HAP-1 (cell line): ENCODE measurements at places on chromosomes 7 and 10.

GRCh38 chr10:76984559-76985443, 652.8 kb downstream of the KCNMA1 start:
- DNase-seq, result peak; percentile 59

DNA sequence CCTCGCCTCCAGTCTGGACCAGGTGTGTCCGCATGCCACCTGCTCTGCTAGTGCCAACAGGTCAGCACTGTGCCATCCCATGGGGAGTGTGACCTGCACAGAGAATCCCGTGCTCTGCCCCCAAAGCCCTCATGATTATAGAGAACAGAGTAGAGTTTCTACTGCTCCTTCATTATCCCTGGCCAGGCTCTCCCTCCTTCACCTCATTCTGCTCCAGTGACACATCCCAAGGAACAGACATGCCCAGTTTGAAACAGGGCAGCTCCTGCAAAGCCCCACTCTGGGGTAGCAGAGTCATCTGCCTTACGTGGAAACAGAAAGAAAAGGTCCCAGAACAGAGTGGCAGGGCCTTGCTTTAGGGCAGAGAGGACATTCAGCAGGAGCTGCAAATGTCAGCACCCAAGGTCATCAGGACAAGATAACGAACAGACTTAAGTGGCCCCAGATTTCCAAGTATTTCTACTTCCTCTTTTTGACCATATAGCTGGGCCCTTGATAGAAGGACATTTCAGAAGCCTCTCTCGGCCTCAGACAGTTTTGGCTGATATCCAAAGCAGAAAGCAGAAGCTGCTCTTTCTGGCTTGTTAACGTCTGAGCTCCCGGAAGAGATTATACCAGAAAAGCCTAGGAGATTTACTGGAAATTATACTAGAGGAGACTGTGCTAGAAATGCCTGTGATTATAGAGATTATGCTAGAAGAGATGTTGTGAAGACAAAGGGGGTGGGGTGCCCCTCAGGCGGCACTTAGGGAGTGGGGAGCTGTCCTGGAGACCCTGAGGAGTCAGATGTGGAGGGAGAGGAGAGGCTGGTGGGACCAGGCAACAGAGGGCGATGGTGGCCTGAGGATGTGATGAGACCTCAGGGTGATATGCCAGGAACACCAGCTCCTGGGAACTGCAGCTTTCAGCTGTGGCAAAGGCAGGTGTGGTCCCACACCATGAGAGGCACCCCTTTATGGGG, 12.6 kb downstream of the TMEM176B start:
- no peak for DNase-seq

- DNase-seq, result no peak
These were observed 12.7 kb downstream of the IKZF1 start for GRCh38 chr7:50317221-50317678.

- no peak for DNase-seq
These were observed 557 bp downstream of the BAG3 start for GRCh38 chr10:119651514-119652360.

GRCh38 chr7:72334066-72334465, 78.1 kb downstream of the CALN1 start:
- DNase-seq, result no peak

DNA sequence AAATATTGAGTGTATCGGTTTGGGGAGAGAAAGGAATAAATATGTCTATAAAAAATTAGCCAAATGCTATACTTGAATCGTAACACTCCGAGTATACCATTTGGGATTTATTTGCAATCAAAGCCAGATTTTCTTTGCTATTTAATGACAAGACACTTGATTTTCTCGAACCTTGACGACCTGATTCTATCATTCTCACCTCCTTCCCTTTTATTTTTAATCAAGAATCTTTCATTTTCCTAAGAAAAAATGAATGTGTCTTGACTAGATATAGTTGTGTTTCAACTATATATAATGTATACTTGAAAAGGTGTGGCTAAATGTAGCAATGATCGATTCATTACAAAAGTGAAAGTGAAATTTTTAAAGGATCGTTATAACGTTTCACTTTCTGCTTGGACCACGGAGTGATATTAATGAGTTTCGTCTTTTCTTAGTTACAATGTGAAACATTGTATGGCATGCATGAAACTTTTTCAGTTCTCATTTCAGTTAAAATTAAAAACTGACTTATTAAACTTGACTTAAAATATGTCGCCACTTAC, 562 bp downstream of the NUB1 start:
- DNase-seq, result no peak

GRCh38 chr7:139610595-139610994, 87.1 kb downstream of the CLEC2L start:
- no peak for DNase-seq

GRCh38 chr7:138460649-138461607, 869 bp downstream of the TRIM24 start:
- DNase-seq, result peak; percentile 75

DNA sequence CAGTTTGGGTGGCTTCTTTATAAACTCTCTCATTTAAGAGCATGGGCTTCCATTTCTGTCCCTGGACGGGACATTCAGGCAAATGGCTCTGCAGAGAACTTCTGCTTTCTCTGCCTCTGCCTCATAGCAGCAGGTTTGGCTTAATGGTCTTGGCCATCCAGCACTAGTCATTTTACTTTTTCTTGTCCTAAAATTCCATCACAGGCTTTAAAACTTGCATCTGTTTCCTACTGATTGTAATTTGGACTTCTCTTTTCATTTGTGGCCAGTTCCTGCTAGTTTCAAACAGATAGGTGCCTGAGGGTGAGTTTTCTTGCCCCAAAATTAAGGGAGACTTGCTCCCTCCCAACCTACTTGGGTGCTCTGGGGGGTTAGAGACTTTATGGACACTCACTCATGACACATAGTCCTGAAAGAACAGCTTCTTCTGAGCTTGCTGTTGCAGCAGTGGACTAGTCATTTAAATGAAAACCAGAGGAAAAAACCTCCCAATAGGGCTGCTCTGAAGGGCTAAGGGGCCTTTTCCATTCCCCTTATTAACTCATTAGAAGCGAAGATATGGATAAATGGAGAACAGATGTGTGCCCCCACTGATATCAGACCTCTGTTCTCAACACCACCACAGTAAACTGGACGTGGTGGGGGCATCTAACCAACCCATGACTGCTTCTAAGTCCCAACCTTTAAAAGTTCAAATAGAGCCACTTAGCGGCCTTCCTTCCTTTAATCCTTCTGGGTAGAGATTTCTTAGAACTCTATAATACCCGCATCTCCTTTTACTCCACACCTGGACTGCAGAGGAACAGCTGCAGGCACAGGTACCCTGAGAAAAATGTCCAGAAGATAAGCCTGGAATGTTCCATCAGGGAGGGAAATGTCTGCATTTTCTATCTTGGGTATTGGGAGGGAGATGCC, 38.8 kb downstream of the SVOPL start:
- DNase-seq, result no peak

DNA sequence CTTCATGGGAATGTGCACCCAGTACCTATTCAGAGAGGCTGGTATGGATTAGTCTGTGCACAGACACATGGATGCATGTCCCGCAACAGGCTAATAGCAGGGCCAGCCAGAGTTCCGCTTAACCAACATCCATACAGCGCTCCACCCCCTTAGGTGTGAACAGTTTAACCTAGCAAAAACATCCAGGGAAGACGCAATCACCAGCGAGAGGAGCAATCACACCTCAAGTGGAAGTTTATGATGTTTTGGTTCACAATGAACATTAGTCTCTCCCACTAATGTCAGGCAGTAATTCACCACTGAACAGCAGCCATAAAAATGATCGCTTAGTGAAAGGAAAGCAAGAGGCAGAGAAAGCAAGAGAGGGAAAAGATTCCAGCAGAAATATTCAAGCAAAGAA, 91.1 kb downstream of the PLXNA4 start:
- no peak for DNase-seq

- DNase-seq, result no peak
These were observed 129.0 kb downstream of the CDH23 start for GRCh38 chr10:71525721-71526120.

- DNase-seq, result no peak
These were observed 31.5 kb upstream of the BTRC start for GRCh38 chr10:101322266-101323108.

- no peak for DNase-seq
These were observed 142.8 kb downstream of the GLCCI1 start for GRCh38 chr7:8111282-8111960.
